Bronchial epithelial cell (primary cell): ENCODE measurements at places on chromosomes 6 and 20.

DNA sequence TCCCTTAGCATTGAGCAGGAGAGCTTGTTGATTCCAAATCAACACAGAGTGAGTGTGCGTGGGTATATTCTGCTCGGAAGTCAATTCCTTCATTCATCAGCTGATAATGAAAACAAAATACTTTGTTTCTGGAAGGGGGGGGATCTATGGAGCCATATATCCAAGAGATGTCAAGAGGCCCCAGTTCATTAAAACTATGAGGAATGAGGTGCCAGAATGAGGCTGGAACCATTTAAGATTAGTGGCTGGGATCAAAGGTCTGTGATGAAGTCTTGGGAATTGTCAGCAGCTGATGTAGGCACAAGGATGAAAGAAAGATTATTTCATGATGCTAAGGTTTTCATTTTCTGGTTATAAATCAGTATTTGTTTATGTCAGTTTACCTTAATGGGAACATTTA lies 30.5 kb upstream of the PLEKHG1 start:
- DNase-seq: no peak

GRCh38 chr20:57922706-57923105 lies 212.9 kb upstream of the PMEPA1 start:
- DNase-seq: no peak

- no peak for DNase-seq
These were observed 85.7 kb upstream of the TAB2 start for GRCh38 chr6:149231778-149232177.

DNA sequence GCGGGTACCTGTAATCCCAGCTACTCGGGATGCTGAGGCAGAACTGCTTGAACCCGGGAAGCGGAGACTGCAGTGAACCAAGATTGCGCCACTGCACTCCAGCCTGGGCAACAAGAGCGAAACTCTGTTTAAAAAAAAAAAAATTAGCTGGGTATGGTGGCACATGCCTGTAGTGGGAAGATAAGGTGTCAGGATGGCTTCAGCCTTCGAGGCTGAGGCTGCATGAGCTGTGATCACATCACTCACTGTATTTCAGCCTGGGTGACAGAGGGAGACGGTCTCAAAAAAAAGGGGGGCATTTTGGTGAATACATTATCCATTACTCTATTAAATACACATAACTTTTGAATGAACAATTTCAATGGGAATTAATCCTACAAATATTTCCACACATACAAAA lies 32.4 kb downstream of the SNX3 start:
- no peak for DNase-seq
